Upper lobe of left lung (tissue), 6 donors: ENCODE measurements at places on chromosomes 7 and 10.

DNA sequence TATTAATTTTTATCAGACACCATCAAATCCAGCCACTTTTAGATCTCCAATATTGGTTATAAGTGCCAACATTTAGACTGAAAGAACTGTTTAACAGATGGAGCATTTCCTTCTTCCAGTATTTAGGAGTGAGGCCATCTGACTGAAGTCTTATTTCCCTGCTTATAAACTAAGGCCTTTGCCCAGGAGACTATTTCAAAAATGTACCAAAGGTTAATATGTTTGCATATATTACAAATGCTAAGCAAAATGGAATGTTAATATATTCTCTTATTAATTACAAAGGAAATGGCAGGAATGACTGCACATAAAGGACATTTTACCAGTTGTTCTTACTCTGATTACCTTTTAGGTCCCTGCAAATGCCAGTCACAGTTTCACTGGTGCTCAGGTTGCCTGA, 238.9 kb upstream of the PLXNA4 start:
- no peaks in the 10 kb centered on the region for H3K4me1 ChIP-seq
- DNase-seq, result no peak
- H3K36me3 ChIP-seq, result no peaks in the 10 kb centered on the region
- H3K27me3 ChIP-seq, result no peaks in the 10 kb centered on the region
- H3K27ac ChIP-seq, result no peak overlapping the region

DNA sequence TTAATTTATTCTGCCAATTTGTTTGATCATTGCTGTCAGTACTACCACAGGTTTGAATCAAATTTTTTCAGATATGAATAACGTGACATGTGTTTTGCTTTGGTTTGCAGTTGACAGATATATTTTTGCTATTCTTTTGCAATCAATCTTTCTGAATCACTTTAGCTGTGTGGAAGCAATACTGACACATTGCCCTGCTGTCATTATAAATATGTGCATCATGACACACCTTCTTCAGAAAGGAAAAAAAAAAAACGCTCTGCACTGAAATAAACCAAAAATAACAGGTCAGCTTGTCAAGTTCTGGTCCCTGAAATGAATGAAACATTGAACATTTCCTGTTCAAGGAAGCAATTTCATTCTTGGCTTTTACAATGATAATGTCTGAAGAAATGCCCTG, 93.8 kb upstream of the FAM13C start:
- no peak overlapping the region for H3K4me3 ChIP-seq
- DNase-seq, result no peak
- no peak overlapping the region for H3K27ac ChIP-seq
- H3K4me1 ChIP-seq, result no peaks in the 10 kb centered on the region

DNA sequence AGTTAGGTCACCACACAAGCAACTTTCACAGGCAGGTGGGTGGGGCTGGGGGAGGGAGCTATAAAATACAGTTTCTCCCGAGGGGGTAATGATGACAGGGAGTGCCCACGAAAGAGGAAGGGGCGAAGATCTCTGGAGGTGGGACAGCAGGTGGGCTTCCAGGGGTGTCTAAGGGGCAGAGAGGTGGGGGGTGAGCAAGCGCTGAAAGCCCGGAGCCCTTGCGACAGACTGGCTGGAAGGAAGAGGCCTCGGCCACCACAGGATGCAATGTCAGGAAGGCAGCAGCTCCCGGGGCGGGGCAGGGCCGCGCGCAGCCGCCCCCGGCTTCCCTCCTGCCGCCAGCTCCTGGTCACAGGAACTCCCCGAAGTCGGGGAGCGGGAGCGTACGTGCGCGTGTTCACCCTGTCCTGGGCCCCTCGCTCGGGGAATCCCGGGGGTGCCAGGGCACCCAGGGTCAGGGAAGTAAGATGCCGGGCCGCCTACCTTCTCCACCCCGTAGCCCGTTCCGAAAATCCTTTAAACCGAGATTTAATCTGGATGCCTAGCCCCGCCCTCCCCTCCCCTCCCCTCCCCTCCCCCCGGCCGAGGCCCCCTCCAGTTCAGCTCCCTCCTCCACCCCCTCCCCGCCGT, 105.2 kb upstream of the PPIF start:
- peak overlapping the region; percentile 63 for H3K4me3 ChIP-seq
- DNase-seq, result peak; percentile 84
- H3K36me3 ChIP-seq, result no peaks in the 10 kb centered on the region
- peak overlapping the region; percentile 84 for H3K27ac ChIP-seq

GRCh38 chr7:32255036-32255435, 184.8 kb upstream of the PDE1C start:
- no peaks in the 10 kb centered on the region for H3K4me1 ChIP-seq
- H3K36me3 ChIP-seq, result no peaks in the 10 kb centered on the region
- H3K4me3 ChIP-seq, result no peak overlapping the region

DNA sequence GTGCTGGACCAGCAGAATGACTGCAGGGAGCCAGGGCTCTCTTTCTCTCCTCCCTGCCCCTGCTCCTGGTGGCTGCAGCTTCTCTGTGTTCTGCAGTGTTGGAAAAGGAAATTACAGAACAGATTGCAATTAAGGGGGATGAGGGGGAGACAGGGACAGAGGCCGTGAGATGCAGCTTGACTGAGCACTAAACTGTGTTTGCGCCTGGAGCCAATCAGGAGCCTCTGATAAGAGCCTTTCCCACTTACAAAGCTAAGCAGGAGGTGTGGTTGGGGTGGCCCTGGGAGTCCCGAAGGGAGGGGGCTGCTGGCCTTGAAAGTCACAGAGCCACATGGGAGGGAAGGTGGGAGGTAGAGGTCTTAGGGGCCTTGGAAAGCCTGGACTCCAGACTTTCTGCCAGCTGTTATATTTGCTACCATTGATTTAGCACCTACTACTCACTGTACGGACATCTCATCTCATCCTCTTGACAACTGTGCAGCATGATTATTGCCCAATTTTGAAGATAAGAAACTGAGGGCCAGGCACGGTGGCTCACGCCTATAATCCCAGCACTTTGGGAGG, 26.7 kb downstream of the TRIM8 start:
- no peaks in the 10 kb centered on the region for H3K27me3 ChIP-seq
- peak overlapping the region; percentile 73 for H3K27ac ChIP-seq
- DNase-seq, result no peak
- no peak overlapping the region for H3K4me3 ChIP-seq
- H3K36me3 ChIP-seq, result no peaks in the 10 kb centered on the region

DNA sequence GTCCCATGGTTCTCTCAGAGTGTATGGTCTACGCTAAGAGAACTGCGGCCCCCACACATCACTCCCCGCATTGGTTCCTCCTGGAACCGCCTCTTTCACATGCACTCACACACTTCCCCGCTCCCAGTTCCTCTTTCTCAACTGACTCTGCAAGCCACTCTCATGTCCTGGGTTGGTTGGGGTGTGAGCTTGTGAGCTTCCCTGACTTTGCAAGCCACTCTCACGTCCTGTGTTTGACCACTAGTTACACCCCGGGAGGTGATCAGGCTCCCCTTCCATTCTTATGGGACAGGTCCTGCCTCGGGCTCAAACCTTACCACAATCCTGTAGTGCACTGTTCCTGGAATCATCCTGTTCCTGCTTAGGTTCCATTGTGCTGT, 105.0 kb downstream of the TRIM24 start:
- no peaks in the 10 kb centered on the region for H3K27me3 ChIP-seq
- no peak overlapping the region for H3K4me3 ChIP-seq
- peaks cover 70% of the 10 kb centered on the region for H3K36me3 ChIP-seq
